ENCODE measurements at places on chromosomes 1 and 21.

DNA sequence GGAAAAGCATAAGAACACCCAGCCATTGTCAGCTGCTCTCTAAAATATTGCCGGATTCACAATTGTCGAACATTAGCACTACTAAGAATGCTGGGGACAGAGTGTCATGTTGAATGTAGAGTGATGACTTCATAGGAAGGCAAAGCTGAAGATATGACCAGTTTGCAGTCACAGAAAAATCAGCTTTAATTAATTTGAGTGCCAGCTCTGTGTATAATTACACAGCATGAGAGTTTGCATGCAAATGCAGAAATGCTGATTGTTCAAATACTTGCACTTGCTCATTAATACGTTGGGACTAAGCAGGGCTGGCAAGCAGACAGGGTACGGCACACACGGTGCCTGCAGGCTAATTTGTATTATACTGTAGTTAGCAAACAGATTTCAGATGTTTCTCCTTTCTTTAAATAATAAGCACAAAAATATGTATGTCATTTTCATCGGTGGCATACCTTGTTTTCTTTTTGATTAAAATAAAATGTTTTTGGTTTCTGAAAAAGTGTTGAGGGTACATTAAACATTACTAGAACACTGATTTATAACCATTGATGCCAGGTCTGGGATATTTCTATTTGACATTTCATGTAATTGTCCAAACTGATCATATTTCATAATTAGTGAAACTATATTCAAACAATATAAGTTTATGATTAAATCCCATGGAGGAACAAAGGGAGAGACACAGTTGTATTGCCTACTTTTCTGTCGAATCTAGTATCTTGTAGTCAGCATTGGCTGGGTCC is 99.8 kb upstream of the ADGRL2 start:
- no peak for DNase-seq

DNA sequence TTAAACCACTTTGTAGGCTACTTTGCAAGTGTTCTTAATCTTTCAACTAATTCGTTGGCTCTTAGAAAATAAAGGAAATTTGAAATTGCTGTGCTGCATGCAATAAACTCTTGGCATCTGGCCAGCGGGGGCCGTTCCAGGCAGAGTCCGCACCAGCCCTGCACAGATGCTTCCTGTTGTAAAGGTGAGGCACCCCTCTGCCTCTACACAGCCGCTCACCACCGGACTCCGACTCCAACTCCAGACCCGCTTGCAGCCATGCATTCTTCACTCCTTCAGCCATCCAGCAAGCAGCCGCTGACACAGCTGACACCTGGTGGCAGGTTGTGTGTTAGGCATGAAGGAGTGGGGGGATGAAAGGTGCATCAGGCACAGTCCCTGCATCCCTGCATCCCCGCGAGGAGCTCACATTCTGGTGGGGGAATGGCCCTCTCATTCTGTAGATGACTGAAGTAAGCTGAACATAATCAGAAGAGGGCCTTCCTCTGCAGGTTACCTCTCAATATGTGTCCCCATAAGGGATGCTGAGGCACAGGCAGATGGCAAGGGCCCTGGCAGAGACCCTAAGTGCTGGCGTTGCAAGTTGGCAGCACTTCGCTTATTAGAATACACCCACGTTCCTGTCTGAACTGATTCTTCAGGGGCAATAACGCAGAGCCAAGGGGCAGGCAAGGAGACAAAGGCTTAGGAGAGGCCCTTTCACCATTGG is 56.8 kb downstream of the GLIS1 start:
- DNase-seq = no peak

DNA sequence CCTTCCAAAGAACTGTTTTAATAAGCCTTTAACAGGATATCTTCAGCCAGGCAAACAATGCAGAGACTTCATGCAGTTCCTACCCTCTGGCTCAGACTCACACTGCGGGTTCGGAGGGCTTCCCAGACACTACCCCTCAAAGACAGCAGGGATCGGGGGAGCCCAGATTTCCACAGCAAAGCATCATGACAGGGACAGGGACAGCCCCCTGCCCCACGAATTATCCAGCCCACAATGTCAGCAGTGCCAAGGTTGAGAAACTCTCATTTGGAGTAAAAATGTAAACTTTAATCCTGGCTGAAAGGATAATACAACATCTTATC is 20.1 kb downstream of the NPHP4 start:
- no peak for DNase-seq

GRCh38 chr1:86567878-86568277 is 21.0 kb downstream of the CLCA4 start:
- no peak for DNase-seq

DNA sequence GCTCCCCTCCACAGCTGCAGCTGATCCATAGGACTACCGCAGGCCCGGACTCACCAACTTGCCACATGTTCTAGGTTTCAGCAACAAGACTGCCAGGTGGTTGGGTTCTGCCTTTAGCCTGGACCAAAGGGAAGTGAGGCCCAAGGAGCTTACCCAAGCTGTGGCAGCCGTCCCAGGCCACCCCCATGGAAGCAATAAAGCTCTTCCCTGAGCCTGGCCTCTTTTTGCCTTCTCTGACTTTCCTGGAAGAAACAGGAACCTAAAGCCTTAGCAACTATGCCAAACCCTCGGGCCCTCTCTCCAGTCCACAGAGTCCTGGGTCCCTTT is 2.7 kb upstream of the ARTN start:
- DNase-seq = no peak

- DNase-seq = no peak
Measured at GRCh38 chr1:193856261-193856660, 669.8 kb upstream of the B3GALT2 start.

DNA sequence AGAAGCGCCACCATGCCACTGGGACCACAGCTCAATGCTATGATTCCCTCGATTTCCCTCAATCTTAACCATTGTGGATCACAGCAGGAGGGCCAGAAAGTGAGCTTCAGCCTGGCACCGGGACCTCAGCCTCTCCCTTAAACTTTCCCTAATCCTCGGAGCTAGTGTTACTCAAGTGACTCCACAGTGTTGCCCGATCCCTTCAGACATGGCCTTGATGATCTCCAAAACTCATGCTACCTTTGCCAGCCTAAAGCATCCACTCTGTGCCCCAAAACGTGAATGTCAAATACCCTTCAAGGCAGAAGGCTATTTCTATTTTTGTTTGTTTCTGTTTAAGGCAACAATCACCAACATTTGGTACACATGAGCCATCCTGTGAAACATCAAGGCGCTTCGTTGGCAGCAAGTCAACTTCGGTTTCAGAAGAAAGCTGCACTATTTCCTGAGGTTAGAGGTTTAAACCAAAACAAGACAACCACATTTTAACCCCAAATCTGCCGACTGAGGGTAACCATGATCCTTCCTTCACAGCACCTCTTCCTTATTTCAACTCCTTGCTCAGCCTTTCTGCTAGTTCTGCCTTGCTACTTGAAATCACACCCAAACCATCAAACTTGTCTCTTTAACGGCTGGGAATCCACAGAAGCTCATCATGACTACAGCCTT is 94.4 kb upstream of the KRTAP19-8 start:
- no peak for DNase-seq

GRCh38 chr1:230119340-230119739 is 52.3 kb downstream of the GALNT2 start:
- no peak for DNase-seq

- DNase-seq = no peak
Measured at GRCh38 chr1:95440511-95440910, 206.5 kb downstream of the RWDD3 start.

DNA sequence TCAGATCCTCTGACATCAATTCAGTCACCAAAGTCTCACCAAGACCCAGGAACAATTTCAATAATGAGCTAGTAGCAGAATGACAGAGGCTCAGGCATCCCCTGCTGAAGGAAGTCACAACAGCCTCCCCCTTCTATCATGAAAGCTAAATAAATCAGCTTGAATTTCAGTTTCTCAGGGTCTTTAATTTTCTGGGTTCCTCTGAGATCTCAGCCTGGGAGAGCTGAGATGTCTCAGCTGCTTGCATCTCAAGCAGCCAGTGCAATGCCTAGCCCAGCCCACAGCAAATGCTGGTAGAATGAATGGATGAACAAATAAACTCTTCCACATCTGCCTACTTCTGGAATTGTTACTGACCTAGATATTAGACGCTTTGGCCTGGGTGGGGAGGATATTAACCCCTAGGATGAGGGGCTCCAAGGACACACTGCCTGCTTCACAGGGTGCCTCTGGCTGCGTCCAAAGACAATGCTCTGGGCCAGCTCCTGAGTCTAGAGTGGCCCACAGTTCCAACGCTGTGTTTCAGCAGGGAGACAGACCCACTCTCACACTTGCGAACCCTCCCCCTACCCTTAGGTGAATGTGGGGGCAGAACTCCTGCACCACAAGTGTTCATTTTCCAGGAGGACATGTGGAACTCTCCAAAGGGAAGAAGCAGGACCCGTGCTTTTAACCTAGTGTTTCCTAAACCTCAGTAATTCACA is 11.2 kb upstream of the LORICRIN start:
- DNase-seq = no peak

GRCh38 chr1:153760440-153760839 is 14.8 kb upstream of the SLC27A3 start:
- DNase-seq = no peak

DNA sequence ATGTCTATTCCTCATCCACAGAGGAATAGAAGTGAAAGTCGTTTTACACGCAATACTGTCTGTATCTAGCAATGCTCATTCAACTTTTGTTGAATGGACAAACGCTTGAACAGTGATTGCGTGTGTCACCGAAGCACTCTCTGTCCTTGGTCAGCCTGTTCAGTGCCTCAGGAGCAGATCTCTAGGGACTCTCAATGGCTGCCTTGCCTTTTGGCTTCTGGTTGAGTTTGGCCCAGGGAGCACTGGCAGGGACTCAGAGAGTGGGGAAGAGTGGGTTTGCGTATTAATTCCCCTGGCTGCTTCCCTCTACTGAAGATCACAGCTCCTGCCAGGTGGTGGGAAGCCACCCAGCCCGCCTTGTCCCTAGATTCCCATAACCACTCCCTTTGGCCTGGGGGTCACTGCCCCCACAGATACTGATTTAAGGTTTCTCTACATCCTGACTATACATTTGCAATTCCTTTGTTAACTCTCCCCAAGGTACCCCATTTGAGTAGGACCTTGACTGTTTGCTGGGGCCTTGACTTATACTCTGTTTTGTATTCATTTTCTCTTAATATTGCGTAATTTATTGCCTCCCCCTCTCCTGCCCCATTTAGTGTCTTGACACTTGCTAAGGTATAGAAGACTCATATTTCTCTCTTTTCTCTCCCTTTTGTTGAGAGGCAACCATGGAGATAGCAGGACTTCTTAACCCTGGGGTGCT is 61.7 kb upstream of the USP24 start:
- peak; percentile 21 for DNase-seq

GRCh38 chr1:81682490-81682889 is 118.2 kb upstream of the ADGRL2 start:
- no peak for DNase-seq

GRCh38 chr1:206694171-206695124 is 9.7 kb downstream of the MAPKAPK2 start:
- no peak for DNase-seq

DNA sequence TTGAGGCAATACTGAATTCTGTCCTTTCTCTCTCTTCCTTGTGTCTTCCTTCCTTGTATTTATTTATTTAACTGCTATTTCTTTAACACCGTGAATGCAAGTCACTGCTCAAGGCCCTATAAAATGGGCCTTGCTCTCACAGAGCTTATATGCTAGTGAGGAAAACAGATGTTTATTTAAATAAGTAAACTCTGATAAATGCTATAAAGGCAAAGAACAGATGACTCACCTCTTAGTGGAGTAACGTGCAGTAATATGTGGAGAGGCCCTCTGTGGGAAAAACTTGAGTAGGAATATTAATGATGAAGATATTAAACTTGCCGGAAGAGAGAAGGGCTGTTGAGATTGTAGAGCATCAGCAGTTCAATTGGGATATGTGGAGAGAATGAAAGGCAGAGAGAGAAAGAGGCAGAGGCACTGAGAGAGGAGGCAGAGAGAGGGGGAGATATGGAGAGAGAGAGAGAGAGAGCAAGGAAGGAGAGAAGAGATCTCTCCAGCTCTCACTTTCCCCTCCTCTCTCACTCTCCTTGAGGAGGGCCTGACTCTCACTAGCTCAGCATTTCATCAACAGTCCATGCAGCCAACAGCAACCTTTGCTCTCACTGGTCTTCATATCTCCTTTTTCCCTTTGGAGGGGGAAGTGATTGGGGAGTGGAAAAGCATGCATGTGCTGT is 322.2 kb downstream of the LMX1A start:
- DNase-seq = no peak

GRCh38 chr1:245673881-245674414 is 519.2 kb downstream of the KIF26B start:
- DNase-seq = no peak

- DNase-seq = no peak
Measured at GRCh38 chr1:216034506-216034905, 388.7 kb downstream of the USH2A start.

DNA sequence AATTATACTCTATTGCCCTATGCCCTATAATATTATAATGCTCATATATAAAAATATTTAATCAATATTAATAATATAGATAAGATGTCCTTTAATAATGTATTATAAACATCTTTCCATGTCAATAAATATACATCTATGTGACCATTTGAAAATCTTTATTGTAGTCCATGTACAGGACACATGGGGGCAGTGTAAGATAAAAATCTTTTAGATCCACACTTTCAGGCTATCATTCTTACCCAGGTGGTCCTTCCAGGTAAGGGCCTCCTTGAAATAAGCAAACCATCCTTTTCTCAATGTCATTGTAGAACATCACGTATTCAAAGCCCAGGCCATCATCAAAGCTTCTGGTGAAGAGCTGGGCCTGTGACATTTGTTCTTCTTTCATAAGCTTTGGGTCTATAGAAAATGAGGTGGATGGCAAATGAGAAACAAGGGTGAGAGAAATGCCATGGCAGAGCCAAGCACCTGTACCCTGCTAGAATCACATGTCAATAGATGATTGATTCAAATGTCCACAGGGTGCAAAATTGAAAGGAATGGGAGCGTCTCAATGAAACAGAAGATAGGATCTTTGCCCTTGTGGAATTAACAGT is 20.2 kb downstream of the THEM4 start:
- DNase-seq = peak; percentile 38

DNA sequence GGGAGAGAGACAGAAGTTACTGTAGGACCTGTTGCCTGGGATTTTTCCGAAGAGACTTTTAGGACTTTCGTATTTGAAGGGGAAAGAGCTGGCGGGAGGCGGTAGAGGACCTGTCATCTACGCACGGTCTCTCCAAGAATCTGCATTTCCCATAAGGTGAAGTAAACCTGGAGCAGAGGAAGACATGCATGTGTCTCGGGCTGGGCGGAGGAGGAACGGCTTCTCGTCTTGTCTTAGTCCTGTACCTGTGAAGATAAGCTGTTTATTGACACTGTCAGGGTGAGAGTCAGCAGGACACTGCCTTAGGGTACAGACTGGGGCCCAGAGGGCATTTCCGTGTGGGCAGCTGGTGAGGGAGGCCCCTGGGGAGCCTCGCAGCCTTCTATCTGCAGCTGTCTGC is 123.4 kb upstream of the COL6A1 start:
- DNase-seq = no peak

- no peak for DNase-seq
Measured at GRCh38 chr1:117843791-117844190, 85.6 kb downstream of the GDAP2 start.

GRCh38 chr1:213830371-213830770 is 157.4 kb upstream of the PROX1 start:
- no peak for DNase-seq

GRCh38 chr1:193565971-193566577 is 379.7 kb upstream of the B3GALT2 start:
- no peak for DNase-seq
